ENCODE measurements at places on chromosomes 5 and 9.

- DNase-seq, result no peak
These were observed 52.8 kb upstream of the CCDC112 start for GRCh38 chr5:115349001-115349817.

DNA sequence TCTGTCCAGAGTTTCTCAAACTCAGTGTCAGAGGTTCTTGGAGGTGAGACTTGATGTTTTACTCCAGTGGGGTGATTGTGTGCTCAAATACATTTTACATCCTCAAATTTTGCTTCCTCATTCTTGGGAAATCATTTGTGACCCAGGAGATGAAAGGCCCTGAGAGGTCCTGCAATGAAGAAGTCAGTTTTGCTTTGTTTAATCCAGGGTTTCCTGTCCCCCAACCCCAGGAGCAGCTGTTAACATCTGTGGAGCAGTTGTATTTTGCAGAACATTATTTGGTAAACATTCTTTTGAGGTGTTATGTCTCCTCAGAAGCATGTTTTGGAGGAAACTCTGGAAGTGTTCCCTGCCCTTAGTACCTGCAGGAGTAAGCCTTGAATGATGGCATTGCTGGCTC is 59.8 kb downstream of the DAB2IP start:
- DNase-seq, result no peak

GRCh38 chr5:14138608-14139540 is 4.3 kb upstream of the TRIO start:
- DNase-seq, result no peak

DNA sequence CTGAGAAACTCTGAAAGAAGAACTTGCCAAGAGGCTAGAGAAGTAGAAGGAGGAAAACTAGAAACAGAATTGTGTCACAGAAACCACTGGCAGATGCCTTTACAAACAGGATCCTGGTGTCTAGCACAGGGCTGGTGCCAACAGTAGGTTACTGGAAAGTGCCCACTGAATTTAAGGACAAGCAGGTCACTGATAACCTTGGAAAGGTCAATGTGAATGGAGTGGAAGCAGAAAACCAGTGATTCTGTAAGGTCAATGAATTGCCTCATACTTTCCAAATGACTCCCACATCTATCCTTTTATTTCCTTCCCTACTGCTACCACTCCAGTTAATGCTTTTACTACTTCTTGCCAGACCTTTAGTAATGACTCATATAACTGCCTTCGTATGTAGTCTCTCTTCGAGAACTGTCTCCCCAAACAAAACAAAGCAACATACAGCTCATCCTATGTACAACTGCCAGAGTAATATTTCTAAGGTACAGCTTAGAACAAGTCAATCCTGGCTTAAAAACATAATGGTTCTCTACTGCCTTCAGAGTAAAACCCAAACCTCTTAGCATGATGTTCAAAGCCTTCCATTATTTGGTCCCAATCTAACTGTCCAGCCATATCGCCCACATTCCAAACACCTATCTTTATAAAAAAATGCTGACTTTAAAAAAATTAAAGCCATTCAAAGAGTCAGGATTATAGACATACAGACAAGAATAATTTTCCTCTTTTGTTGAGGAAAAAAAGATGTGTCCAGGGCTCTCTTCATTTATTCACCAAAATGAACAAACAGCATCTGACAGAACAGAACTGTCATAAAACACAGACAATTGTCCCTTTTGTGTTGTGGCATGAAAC is 52.5 kb downstream of the NR3C1 start:
- no peak for DNase-seq

GRCh38 chr9:137265496-137266161 is 10.5 kb downstream of the NELFB start:
- DNase-seq, result no peak

DNA sequence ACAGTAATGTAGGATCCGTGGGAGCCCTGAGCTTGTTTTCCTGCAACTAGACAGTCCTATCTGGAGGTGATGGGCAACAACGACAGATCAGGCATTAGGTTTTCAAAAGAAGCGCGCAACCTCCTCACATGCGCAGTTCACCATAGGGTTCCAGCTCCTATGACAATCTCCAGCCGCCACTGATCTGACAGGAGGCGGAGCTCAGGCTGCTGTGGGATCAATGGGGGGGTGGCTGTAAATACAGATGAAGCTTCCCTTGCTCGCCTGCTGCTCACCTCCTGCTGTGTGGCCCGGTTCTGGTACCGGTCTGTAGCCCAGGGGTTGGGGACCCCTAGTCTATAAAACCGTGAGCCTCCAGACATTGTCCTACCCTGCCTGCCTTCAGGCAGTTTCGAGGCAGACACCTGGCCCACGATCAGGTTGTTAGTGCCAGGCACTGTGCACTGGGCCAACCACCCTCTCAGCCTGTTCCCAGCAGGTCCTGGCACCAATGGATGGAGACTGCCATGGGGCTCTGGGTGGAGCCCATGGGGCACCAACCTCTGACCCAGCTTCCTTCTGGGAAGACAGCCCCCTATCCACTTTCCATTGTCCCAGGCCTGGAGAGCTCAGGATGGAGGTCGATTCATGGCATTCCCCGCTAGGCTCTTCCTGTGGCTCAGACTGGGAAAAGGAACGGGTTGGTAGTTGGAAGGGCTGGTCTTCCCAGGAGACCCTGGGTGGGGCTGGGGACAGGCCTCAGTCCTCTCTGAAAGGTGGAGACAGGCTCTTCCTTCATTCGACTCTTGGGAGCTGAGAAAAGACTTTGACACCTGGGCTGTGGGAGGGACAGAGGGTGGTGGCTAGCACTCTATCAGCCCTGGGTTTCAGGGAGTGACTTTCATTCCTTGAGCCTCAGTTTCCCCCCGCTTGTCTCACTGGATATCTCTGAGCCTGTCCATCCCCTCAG is 1.7 kb downstream of the ENDOG start:
- DNase-seq, result no peak

DNA sequence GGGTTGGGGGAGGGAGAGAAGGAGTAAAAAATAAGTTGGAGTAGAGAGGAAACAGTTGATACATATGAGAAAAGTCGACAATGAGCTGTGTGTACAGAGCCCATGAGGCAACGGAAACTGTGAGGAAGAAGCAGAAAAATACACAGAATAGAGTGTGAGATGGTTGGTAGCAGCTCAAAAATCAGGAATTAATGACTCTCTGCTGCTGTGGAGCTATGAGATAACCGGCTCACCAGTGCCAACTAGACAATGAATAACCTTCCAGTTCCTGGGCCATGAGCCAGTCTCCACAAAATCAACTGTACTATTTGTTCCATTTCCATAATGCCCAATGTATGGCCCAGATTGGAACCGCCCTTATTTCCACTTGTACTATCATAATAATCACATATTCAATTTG is 53.1 kb upstream of the NREP start:
- no peak for DNase-seq

DNA sequence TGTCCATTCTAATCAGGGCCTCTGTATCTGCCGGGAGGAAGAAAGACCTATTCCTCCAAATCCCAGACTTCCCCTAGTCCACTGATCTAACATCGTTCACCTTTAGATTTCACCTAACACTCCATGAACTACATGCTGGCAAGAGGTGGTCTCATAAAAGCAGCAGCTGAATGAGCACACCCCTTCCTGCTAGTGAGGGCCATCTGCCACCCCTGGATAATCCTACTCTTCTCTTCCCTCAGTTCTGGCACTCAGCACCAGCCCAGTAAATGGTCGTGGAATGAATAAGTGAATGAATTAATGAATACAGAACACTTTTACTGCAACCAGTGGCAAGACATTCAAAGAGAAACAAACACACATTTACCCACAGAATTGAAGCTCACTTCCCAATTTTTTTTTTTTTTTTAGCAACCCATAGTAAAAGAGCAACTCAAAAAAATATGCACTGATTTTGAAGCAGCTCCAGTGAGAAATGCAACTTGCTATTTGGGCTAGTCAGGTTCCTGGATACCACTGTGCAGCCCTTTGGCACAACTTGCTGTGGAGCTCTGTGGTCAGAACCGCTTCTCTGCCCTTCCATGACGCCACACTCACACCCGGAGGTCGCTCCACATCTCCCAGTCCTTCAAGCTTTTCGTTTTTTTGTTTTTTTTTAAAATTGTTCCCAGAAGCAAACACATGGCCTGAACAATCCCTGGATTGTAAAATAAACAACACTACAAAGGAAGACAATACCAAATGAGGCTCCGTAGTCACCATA is 6.2 kb downstream of the RNF183 start:
- no peak for DNase-seq

- no peak for DNase-seq
These were observed 1.5 kb downstream of the SAPCD2 start for GRCh38 chr9:137068539-137069507.

- DNase-seq, result no peak
These were observed 68.7 kb upstream of the SLC1A3 start for GRCh38 chr5:36537724-36538123.

GRCh38 chr5:158174918-158175851 is 316.2 kb upstream of the CLINT1 start:
- DNase-seq, result peak; percentile 67

GRCh38 chr5:816176-816575 is 31.6 kb upstream of the ZDHHC11B start:
- no peak for DNase-seq

GRCh38 chr9:88161144-88161543 is 22.9 kb upstream of the SPATA31C2 start:
- DNase-seq, result no peak

DNA sequence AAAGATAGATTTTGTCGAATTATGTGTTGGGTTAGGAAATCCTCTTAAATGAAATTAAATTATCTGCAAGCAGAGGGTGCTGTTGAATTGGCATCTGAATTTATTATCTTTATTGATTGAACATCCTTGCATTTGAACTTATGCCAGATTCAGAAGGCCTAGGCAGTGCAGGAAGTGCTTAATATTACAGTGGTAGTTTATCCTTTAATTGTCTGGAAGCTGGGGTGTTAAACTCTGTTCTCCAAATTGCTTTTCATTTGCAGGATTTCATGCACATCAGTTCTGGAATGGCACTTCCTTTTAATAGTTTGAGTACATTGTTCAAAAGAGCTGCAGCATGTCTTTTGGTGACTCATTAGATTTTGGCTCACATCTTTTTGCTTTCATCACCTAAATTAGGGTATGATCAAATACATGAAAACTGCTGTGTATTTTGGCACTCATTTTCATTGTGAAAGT is 186.3 kb downstream of the KDM4C start:
- DNase-seq, result no peak

DNA sequence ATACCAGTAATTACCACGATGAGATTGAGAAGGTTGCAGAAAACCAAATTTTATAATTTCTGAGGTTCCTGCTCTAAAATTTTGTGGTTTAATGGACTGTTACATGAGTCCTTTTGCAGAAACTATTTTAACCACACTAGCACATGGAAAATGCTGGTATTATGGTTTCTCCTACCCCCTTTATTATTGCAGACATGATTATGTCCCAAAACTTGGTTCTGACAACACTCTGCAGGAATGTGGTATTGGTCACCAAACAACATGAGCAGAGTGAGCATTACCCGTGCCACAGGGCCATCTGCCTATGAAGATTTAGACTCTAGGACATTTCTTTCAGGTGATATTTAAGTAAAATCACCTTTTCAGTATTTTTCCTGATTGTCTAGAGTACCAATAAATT is 2.8 kb upstream of the ECM2 start:
- no peak for DNase-seq

GRCh38 chr5:170254056-170254455 is 21.3 kb downstream of the C5orf58 start:
- peak; percentile 61 for DNase-seq

DNA sequence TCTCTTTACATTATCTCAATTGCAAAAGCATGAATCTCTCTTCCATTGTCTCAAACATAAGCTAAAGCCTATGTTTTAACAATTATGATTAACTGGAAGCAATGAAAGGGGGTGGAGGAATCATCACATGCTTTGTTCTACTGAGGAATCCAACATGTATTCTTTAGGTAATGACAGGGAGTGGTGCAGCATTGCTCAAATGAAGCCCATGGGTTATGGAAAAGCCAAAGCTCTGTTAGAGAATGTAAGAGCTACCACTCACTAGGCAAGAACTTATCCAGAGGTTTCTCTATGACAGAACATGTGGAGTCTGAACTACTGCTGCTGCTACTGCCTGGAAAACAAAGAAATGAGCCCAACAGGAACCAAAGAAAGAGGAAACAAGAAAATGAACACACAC is 28.7 kb downstream of the KIF3A start:
- DNase-seq, result no peak

GRCh38 chr5:141121563-141121962 is at the start of gene PCDHB4:
TSS of gene PCDHB4 (plus strand) at chr5:141121818. CDS start at chr5:141121999, 181 bp downstream.
- no peak for DNase-seq

DNA sequence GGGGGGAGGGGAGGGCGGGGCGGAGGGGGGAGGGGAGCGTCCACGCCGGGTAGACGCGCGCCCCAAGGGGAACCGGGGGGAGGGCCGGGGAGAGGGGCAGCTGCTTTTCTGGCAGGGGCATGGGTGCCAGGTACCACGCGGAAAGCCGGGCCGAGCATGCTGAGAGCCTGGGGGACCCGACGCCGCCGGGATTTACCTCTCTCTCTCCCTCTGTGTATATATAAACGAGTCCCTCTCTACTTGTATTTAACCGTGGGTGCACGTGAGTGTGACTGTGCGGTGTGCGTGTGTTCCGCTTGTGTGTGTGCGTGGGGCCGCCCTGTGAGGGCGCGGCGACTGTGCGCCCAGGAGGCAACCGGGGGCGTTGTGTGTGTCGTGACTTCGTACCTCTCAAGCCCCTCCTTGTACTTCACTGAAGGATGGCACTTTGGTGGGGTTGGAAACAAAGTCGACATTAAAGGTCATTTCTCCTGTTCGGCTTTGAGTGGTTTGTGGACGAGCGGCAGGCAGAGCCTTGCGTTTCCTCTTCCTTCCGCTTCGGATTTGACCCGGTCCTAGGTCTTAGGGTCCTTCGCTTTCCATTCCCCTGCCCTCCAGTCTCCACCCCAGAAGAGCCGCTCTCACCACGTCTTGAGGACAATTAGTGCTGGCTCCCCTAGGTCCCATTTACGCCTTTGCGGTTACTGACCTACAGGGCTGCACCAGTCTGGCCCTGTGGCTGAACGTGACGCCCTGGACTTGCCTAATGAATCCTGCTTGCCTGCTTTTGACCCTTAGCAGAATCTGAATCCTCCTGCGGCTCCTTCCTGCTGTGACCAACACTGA is 36.2 kb upstream of the TTC1 start:
- no peak for DNase-seq

- no peak for DNase-seq
These were observed 289.5 kb upstream of the MPDZ start for GRCh38 chr9:13568841-13569601.

DNA sequence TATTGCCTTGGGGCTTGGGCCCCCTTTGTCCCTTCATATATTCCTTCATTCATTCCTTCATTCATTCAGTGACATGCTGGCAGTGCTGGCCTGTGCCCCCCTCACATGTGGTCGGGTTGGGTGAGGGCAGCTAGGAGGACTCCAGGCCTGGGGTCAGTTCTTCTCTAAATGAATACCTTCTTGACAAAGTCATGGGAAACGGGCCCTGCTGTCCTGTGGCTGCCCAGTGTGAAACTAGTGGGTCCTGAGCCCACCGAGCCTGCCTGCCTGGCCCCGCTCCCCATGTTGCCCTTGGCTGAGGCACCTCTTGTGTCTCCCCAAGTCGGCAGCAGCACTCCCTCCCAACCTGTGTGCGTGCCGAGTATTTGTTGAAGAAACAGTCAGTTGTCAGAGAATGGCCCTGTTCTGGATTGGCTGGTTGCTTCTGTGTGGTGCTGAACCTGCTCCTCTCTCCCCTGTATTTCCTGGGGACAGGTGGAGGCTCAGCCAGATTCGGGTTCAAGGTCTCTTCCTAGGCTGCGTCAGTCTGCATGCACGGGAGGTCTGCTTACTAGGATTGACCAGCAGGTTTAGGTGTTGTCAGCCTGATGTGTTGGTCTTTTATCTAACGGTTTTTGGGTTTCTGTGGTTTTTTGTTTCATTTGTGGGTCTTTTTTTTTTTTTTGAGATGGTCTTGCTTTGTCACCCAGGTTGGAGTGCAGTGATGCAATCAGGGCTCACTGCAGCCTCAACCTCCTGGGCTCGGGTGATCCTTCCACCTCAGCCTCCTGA is 3.0 kb upstream of the CEL start:
- DNase-seq, result no peak
